ENCODE measurements at places on chromosomes 3 and 15.

- DNase-seq, result no peak
Measured at GRCh38 chr15:85964471-85964870, 115.2 kb upstream of the AGBL1 start.

DNA sequence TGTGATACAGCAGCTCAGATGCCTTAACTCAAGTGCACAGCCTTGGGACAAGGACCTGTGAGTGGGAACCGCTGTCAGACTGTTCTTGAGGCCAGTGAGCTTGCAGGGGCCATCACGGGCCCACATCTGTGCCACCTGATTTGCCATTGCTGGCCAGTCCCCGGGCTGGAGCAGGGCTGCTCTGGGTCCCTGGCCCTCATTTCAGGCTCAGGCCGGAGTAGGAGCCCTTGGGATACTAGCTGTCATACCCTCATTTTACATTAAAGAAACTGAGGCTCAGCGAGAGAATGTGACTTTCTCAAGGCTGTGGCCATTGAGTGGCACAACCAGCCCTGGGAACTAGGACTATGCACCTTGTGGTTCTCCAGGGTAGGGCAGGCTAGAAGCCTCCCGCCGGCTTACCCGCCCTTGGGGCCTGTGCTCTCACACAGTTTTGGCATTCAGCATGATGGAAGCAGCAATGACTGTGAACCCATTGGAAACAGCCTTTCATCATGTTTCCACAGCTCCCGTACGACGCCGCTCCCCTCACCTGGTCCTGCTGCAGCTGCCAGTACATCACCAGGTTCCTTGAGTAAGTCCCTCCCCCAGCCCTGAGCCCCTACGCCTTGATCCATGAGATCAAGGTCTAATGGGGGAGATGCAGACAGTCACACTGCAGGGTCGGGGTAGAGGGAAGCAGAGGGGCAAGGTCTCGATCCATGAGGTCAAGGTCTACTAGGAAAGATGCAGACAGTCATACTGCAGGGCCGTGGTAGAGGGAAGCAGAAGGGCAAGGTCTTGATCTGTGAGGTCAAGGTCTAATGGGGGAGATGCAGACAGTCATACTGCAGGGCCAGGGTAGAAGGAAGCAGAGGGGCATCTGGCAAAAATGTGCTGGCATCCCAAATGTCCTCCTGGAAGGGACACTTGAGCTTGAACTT is 42.2 kb downstream of the GOLGA6L10 start:
- DNase-seq, result no peak

DNA sequence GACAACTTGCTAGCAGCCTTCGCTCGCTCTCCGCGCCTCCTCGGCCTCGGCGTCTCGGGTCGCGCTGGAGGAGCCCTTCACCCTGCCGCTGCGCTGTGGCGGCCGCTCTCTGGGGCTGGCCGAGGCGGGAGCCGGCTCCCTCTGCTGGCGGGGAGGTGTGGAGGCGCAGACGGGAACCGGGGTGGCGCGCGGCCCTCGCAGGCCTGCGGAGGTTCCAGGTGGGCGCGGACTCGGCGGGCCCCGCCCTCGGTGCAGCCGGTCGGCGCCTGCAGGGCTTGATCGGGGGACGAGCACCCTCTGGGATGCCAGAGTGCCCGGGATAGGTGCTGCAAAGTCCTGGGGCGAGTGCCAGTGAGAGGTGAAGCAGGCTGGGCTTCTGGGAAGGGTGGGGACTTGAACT is 989.9 kb downstream of the ROBO2 start:
- no peak for DNase-seq

GRCh38 chr15:55108858-55109518 is 87.8 kb downstream of the RSL24D1 start:
- DNase-seq, result peak; percentile 75

GRCh38 chr3:25527801-25528200 is 99.7 kb downstream of the RARB start:
- no peak for DNase-seq

GRCh38 chr15:90839187-90840071 is 29.0 kb upstream of the FURIN start:
- peak; percentile 60 for DNase-seq

DNA sequence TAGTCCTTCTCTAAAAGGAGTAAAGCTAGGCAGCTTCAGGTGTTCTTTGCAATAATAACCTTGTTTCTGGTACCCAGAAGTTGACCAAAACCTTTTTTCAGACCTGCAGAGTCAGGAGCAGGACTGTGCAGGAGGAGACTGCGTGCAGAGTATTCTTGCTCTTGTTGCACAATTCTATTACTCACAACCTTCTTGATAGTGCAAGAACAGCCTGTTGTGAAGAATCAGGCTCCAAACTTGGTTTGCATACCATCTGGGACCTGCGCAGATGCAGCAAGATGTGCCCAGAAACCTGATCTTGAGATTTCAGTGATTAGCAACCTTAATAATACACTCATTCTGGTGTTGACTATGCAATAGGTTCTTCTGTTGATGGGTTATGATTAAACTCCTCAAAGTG is 111.9 kb downstream of the ATG7 start:
- no peak for DNase-seq

DNA sequence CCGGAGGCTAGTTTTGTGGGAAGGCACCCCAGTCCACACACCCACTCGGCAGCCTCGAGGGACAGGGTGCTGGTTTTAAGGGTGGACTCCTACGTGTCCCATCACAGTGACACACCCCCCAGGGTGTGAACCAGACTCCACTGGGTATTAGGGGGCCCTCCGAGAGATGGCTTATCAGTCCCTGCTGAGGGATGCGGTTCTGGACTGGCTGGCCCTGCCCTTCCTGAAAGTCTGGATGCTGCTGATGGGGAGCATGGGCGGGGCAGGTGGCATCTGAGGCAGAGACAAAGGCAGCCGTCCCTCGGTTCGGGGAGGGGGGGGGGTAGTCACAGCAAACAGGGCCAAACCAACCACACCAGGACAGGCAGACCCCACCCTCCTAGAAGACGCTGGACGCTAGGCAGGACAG is 939 bp upstream of the ULK3 start:
- no peak for DNase-seq

GRCh38 chr3:7428206-7428718 is 567.3 kb downstream of the GRM7 start:
- no peak for DNase-seq

DNA sequence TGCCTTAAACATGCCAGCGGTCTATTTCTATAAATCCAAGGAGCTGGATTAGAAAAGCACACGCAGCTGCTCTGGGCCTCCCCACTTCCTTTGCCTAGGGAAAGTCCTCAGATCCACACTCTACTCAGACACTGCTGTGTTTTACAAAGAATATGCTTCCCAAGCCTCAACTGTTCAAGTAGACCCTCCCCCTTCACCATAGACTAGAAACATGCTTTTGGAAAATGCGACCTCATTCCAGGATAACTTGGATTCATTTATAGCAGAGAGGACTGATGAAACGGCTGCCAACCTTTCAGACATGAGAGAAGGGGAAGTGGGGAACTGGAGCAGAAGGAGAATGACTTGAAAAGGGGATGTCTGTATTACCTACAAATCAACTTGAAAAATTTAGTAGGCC is 64.0 kb downstream of the P3H2 start:
- no peak for DNase-seq

GRCh38 chr3:80771085-80771484 is 990.4 kb downstream of the GBE1 start:
- no peak for DNase-seq

DNA sequence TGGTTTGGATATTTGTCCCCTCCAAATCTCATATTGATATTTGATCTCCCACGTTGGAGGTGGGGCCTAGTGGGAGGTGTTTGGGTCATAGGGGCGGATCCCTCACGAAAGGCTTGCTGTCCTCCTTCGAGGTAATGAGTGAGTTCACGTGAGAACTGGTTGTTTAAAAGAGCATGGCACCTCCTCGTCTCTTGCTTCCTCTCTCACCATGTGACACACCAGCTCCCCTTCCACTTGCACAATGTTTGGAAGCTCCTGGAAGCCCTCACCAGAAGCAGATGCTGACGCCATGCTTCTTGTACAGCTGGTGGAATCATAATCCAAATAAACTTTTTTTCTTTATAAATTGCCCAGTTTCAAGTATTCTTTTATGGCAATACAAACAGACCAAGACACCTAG is 38.6 kb downstream of the RFTN1 start:
- DNase-seq, result no peak
